ENCODE measurements at places on chromosomes 2 and 18.

GRCh38 chr2:48529676-48530032, 300 bp upstream of the STON1 start:
- no peak for DNase-seq

DNA sequence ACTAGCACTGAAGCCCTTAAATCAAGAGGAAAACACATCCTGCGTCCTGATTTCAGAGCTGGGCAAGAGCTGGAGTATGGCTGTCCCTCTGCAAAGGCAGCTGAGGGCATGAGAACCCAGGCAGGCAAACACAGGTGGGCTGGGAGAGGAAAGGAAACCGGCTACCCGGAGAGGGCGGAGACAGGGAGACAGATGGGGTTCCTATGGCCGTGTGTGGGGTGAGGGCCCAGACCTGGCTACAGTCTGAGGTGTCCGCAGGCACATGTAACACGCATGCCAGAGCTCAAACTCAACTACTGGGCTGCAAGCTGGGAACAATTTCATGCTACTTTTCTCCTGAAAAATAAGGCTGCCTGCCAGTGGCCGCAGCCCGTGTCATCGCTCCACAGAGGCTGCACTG, 2.7 kb downstream of the COPS9 start:
- no peak for DNase-seq

- DNase-seq, result no peak
Measured at GRCh38 chr2:240435457-240435947, at the start of gene GPC1. Gene GPC1, plus strand, starts transcription at chr2:240435663. Its CDS starts 256 bp downstream, at chr2:240435919.

- no peak for DNase-seq
Measured at GRCh38 chr18:5036523-5036922, 160.5 kb downstream of the AKAIN1 start.

- no peak for DNase-seq
Measured at GRCh38 chr18:25704494-25704893, 352.5 kb upstream of the ZNF521 start.

DNA sequence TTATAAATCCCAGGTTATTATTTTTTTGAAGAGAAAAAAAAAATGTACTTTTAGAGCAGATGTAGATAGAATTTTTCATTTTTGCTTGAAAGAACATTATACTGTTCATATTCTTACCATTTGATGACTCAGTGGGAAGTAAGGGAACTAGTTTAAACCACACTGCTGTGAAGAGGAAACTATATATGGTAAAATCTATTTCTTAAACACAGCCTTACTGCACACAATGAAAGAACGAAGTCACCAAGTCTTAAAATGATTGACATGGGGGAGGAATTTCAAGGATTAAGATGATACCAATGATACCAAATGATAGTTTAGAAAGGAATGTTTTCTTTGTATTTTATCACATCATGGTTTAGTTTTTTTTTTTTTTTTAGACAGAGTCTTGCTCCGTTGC, 5.0 kb downstream of the ACTR2 start:
- no peak for DNase-seq

DNA sequence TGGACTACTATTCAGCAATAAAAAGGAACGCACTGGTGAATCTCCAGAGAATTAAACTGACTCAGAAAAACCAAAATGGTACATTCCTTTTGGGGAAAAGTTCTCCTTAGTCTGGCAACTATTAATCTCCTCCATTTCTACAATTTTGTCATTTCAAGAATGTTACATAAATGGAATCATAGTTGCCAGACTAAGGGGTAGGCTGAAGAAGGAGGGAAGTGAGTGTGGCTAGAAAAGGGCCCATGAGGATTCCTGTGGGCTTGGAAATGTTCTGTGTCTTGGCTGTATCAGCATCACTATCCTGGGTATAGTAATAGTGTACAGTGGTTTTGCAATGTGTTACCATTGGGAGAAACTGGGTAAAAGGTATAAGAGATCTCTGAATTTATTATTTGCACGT, 72.4 kb downstream of the ZAP70 start:
- no peak for DNase-seq

DNA sequence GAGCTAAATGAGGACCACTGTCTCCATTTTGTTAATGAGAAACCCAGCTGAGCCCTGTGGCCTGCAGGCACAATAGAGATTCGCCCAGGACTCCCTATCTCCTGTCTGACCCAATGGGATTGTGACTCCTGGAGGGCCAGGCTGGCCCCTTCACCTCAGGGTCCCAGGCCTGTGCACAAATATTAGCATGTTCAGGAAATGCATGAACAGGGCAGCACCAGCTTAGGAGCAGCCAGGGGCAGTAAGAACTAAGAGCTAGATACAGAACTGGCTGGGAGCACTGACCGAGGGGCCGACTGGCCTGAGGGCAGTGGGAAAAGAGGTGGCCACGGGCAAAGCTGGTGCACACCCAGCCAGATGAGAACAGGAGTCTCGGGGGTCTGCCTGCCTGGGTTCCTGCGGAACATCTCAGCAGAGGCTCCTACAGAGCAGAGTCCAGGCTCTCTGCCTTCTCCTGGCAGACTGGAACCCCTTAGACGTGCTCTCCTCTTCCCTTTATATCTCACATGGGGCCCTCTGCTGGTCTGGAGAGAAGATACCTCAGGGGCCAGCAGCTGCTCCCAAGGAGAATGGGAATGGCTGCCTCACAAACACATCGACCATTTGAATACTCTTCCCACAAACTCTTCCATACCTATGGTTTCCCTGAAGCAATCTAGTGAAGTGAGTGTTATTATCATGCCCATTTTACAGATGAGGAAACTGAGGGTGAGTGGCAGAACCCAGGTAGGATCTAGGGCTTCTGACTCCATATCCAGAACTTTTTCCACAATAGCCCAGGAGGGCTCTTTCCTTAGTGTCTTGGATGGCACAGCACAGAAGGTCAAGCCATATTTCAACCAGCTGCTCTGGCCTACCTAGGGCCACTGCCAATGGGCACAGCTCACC, 77.6 kb upstream of the OTOF start:
- no peak for DNase-seq

DNA sequence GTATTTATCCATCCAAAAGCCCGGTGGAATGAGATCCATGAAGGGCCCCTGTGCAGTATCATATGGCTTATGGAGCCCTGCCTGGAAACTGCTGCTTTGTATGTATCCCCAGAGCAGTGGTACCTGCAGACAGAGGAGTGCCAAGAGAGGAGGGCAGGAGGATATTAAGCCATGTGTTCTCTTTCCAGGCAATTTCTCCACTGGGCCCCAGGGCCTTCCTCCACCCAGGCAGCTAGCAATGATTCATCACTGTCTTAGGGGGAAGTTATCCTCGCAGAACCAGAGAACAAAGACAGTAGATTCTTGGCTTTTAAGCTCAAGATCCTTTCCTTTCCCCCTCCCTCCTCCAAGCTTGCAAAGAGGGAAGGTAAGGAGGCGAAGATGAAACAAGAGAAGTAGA, 98.1 kb downstream of the LRRC30 start:
- no peak for DNase-seq

DNA sequence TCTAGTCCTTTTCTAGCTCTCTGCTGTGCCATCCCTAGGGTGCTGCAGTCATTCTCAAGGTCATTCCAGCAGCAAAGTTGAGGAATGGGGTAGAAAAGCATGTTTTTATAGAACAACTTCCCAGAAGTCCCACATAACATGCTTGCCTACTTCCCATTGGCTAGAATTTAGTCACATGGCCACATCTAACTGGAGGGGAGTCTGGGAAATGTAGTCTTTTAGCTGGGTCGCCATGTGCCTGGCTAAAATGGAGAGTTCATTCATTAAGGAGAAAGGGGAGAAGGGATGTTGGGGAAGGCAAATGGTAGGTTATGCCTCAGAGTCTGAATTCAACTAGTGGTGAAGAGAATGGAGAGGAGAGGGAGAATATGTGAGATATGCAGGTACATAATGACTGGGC, 85.7 kb downstream of the SLC4A3 start:
- DNase-seq, result no peak

GRCh38 chr2:200471324-200471848, 38.5 kb downstream of the KCTD18 start:
- DNase-seq, result no peak

DNA sequence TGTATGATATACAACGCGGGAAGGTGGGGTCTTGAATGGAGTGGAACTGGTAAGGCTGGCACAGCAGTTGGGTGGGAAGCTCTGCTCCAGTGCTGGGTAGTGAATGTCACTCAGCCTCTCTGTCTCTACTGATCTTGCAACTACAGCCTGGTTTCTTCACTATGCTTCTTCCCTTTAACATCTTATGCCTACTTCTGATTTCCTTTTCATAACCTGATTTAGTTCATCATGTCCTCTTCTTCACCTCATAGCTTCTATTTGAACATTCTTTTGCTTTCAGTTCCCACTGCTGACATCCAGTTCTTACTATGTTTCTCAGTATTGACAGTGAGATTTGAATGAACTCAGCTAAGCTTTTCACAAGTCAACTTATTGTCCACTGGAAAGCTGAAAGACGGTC, 286.2 kb downstream of the ARL6IP6 start:
- DNase-seq, result no peak

DNA sequence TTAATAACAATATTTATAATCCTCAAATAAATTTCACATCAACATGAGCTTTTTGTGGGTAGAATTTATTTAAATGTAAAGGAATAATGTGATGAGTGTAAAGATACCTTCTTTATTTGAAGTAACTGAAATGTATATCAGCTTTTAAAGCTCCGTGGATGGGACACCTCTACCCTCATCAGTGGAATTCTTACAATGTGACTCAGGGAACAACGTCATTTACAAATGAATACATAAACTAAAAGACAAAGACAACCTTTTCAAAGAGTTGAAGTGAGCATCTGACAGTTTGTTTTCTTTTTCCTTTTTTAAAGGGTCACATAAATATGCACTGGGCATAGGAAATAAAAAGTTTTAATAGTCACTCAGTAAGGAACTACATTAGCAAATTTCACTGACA, 1127.0 kb upstream of the CRIM1 start:
- no peak for DNase-seq

DNA sequence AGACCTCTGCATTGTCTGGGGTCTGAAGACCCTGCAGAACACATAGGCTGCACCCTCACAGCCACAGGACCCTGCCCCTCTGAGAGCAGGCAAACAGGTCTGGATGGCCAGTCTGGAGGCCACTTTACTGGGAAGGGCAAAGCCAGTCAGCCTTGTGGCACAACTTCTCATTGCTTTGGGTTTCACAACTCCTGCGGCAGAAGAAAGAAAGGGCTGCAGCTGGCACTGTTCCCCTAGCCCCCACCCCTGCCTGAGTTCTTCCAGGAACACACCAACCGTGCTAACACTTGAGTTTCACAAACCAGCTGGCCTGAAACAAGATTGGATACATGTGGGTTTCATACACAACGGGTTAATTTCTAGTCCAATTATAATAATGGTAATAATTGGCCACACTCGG, 276.5 kb upstream of the MGAT5 start:
- DNase-seq, result no peak

- DNase-seq, result no peak
Measured at GRCh38 chr18:59015531-59016152, 124.0 kb upstream of the SEC11C start.

DNA sequence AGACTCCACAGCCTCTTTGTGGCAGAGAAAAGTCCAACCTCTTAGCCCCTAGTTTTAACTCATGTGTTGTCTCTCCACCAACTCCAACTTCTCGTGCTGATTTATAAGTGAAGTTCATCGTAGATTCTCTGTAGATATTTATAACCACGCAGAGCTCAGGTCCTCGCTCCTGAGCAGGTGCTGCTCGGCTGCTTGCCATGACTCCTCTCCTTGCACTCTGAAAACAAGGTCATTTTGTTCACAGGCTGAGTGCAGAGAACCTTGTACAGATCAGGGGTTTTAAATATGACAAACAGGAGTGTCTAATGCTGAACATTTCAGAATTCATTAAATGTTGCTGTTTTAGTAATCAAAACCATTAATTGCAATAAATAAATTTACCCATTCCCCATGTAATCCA, 330.8 kb upstream of the GYPC start:
- no peak for DNase-seq

- no peak for DNase-seq
Measured at GRCh38 chr2:161161074-161161706, 962 bp downstream of the TANK start.

DNA sequence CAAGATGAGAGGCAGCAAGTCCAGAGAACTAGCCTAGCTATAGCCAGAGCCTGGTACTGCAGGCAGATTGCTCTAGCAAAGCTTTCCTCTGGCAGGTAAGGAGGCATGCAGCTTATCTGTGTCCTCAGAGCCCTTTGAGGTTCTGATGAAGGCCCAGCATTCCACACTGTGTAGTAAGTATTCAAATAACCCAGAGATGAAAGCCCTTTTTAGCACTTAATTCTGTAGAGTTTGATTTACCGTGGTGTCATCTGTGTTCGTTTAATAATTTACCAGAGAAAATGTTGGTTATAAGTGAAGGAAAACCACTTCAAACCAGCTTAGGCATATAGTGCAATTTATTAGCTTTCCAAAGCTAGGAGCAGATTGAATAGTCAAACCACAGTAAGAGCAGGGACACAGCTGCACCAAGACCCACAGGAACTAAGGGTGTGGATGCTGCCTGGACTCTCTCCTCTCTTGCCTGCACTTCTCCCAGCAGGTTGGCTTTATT, 226.6 kb downstream of the BABAM2 start:
- no peak for DNase-seq

DNA sequence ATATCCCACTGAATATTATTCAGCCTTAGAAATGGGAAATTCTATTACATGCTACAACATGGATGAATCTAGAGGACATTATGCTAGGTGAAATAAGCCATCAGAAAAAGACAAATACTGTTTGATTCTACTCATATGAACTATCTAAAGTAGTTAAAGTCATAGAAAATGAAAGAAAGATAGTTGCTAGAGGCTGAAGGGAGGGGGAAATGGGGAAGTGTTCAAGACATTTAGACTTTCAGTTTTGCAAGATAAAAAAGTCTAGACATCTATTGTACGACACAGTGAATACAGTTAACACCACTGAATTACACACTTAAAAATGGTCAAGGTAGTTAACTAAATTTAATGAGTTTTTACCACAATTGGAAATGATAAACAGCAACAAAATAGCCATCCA, 835.9 kb upstream of the CHAC2 start:
- DNase-seq, result no peak

DNA sequence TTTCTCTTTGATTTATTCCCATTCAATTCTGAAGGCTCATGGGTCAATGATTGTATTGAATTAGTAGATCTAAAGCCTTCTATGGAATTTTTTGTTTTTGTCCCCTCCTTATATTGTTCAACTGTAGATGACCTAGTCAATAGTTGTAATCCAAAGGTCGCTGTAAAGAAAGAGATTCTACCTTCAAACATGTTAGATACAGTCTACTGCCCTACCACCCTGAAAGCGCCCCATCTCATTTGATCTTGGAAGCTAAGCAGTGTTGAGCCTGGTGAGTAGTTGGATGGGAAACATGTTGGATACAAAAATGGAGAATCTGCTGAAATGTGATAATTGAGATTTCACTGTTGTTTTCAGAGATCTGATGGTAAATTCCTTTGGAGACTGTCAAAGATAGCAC, 63.0 kb downstream of the PPP1R1C start:
- no peak for DNase-seq

- no peak for DNase-seq
Measured at GRCh38 chr2:69538872-69539548, 101.8 kb upstream of the NFU1 start.

GRCh38 chr2:27262379-27263286, at the start of gene SLC30A3:
Gene SLC30A3, minus strand, starts transcription at chr2:27263047. Its CDS starts 141 bp downstream, at chr2:27262906.
- DNase-seq, result no peak
